Skin of body (tissue), 3 donors: ENCODE measurements at places on chromosomes 7 and 10. TPM values are rescaled to one million over a fixed set of nuclear protein-coding genes. Genes with fewer than 3 reads are reported as not detected.

The SRPK2 gene
- total RNA-seq, result 71.1 TPM

The EBLN1 gene
- not detected for total RNA-seq

The TIMM23 gene
- total RNA-seq, result 36.5 TPM

DNA sequence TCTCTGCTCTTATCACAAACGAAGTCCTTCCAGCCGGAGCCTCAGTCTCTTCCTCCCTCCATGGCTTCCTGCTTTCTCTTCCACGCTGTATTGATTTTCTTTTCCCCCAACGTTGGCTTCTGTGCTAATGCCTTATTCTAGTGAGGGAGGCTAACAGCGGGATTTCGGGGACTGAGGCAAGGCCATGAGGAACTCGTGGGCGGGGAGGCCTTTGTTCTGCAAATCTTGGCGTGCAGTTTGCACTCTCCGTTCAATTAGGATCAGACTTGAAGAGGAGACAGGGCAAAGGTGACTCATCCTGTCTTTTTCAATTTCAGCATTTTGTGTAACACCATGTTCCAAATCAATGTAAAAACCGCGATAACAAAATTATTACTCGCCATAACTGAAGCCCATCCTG lies 25.3 kb downstream of the EN2 start:
- no peak for DNase-seq

GRCh38 chr7:29105191-29105590 lies 41.1 kb downstream of the CPVL start:
- no peak for DNase-seq

GRCh38 chr10:96695366-96695765 lies 24.9 kb downstream of the PIK3AP1 start:
- no peak for DNase-seq

DNA sequence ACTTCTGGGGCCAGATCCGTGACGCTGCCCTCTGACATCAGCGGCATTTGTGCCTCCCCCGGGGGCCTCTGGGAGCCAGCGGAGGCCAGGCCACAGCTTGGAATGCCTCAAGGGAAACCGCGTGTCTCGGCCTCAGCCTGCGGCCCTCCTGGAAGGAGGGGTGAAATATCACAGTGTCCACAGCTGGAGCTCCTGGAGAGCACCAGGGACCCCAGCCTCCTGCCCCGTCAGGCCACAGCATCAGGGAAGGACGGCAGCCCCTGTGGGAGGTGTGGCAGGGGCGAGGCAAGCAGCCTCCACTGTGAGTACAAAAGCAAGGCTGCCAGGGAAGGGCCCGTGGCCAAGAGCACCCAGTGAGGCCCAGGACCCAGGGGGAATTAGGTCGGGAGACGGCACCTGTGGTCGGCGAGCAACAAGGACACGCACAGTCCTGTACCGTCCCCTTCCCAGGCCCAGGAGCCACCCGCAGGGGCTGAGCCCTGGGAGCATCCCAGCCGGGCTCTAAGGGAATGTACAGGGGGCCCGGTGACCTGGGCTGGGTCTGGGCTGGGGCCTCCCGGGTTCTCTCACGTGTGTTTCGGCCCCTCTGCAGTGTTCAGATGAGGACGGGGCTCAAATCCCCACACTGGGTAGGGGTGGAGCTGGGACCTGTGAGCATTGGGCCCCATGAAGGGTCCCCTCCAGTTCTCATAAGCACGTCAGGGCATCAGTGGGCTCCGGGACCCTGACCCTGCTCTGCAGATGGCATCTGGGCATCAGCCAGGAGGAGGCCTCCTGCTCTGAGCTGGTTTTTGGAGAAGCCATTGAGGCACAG lies 18.7 kb upstream of the KNDC1 start:
- DNase-seq, result no peak

GRCh38 chr7:159012353-159013069 lies 132.2 kb downstream of the VIPR2 start:
- no peak for DNase-seq

- no peak for DNase-seq
Measured at GRCh38 chr7:41568135-41568534, 134.8 kb downstream of the INHBA start.

GRCh38 chr10:63753808-63754207 lies 232.6 kb downstream of the REEP3 start:
- DNase-seq, result peak; percentile 30

DNA sequence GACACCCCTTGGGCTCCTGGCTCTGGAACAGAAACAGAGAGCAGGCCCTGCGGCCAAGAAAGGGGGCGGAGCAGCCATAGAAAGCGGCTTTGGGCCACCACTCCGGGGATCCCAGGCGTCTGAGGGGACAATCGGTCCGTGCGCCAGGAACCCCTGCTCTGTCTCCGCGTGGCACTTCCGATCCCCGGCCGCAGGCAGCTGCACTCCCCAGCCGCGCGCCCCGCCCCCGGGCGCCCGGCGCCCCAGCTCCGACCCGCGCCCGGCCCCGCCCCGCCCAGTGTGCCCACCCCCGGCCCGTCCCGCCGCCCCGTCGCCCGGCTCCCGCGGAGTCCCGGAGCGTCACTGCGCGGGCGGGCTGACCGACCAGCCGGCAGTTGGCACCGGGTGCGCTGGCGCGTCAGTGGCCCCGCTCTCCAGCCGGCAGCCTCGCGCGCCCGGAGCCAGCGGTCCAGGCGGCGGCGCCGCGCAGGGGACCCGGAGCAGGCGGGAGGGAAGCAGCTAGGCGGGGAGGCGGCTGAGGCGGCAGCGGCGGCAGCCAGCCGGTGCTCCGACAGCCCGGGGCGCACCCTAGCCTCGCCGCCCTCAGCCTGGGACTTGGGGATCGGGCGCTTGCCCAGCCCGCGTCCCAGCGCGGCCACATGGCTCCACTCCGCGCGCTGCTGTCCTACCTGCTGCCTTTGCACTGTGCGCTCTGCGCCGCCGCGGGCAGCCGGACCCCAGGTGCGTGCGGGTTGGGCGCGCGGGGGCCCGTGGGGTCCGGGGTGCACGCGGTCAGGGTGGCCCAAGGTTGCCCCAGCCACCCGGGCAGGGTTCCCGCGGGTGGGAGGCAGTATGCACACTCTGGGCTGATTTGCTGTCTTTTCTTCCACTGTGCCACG lies at the start of gene ADAMTS14:
TSS of gene ADAMTS14 (plus strand) at position 342 of the 878 bp plus-strand sequence. CDS start at position 639, 297 bp downstream.
- no peak for DNase-seq

GRCh38 chr7:99623702-99624447 lies 7.1 kb downstream of the ZSCAN25 start:
- no peak for DNase-seq
